Left renal pelvis (tissue), 4 donors: ENCODE measurements at places on chromosomes 16 and 17.

- DNase-seq: no peak
Measured at GRCh38 chr17:80257716-80258213, 2.9 kb upstream of the RNF213 start.

- DNase-seq: no peak
Measured at GRCh38 chr17:66834426-66834918, 445 bp upstream of the CACNG5 start.

GRCh38 chr17:7133424-7133823 is 18.8 kb upstream of the ASGR2 start:
- no peak for DNase-seq

- no peak for DNase-seq
Measured at GRCh38 chr17:82900741-82901140, 60.9 kb upstream of the ZNF750 start.

DNA sequence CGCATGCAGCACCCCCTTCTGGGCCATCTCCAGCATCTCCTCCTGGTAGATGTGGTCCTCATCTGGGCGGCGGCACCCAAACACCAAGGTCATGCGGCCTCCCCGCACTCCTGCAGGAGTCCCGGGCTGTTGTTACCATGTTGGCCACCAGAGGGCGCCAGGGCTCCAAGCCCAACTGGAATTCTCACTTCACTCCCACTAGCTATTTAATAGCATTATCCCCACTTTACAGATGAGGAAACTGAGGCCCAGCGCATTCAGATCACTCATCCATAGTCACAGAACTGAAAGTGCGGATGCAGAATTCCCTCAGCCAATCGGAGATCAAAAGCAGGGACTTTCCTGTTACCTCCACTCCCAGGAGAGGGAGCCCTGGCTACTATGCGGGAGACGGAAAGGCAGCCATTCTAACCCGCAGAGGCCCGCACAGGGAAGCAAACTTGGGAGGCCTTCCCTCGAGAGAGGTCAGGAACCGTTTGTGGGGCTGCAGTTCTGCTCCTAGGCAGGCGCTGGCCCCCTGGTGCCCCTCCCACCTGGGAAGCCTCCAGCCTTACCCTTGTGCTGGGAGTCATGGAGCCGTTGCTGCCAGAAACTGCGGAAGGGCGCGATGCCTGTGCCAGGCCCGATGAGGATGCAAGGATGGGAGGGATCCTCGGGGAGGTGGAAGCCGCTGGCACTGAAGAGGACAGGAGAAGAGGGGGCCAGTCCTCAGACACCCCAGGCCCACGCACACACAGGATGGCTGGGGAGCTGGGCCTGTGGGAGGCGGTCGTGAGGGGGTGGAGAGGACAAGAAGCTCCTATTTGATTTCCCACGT is 40.1 kb downstream of the NOS2 start:
- DNase-seq: no peak

- DNase-seq: no peak
Measured at GRCh38 chr16:19505600-19506303, 16.1 kb downstream of the GDE1 start.

DNA sequence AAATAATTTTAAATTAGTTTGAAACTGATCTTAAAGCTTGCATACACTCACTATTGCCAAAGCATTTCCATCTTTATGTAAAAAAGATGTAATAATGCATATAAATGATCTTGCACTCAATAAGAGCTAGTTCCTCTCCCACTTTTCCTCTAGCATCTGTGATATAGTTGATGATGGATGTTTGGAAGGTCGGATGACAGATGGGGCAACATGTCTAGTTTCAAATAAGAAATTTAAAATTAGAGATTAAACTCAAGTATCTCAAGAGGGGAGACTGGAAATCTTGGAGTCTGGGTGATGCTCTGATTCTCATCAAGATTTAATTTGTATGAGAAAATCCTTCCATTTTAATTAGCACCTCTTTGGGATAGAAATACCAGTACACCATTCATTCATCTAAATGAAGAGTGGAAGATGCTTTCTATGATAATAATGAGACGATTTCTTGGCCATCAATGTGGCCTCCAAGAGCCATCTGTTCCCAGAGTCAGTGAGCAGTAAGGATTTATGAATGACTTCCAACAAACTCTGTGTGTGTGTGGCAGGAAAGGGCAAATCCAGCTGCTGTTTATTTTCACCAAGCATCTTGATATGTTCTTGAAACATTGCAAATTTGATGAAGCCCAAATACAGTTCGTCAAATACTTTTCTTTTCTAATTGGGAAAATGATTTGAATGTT is 616.3 kb upstream of the CDH8 start:
- DNase-seq: no peak

DNA sequence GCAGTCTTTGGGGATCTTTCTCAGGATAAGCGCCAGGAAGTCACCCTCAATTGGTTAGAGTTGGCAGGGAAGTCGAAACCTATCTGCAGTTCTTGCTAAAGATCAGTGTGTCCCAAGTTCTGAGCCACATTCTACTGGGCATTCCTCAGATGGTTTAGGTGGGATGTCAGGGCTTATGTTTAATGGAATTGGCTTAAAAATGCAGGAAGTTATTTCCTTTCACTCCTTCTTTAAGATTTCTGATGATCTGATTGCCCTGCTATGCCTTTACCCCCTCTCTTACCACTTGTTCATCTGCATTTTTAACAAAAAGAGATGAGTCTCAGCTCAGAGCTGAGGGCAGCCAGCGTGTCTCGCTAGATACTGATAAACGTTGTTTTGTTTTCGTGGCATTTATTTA is 30.8 kb downstream of the FOXL1 start:
- no peak for DNase-seq

DNA sequence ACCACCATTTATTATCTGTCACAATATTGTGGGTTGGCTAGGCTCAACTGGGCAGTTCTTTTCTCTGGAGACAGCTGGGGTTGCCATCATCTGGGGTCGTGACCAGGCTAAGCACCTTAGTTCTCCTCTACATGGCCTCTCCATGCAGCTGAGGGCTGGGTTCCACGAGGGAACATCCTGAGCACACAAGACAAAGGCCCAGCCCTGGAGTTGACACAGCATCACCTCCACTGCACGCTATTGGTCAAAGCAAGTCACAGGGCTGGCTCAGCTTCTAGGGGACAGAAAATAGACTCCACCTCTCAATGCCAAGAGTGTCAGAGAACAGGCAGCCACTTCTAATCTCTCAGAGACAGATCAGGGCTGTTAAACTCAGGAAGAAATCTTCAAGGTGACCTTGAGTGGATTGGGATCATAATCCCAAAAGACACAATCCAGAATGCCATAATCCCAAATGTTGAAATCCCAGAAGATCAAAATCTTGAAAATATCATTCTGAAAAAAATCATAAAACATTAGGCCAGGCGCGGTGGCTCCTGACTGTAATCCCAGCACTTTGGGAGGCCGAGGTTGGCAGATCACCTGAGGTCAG is 13.0 kb upstream of the USP10 start:
- no peak for DNase-seq

- no peak for DNase-seq
Measured at GRCh38 chr16:85420501-85421337, 192.4 kb upstream of the GSE1 start.

GRCh38 chr16:19114359-19115147 is 789 bp downstream of the ITPRIPL2 start:
- no peak for DNase-seq

- no peak for DNase-seq
Measured at GRCh38 chr17:14621826-14622614, 321.1 kb downstream of the HS3ST3B1 start.

DNA sequence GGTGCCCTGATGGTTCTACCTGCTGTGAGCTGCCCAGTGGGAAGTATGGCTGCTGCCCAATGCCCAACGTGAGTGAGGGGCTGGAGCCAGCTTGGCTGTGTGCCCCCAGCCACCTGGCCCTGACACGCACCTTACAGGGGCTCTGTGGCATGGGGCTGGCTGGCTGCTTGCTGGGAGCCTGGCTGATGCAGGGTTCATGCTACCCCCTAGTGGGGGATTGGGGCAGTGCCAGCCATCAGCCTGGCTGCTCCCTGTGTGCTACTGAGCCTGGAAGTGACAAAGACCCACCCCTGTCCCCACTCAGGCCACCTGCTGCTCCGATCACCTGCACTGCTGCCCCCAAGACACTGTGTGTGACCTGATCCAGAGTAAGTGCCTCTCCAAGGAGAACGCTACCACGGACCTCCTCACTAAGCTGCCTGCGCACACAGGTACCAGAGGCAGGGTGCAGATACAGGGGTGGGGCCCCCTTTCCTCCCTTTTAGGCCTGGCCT is 5.7 kb downstream of the GRN start:
- DNase-seq: no peak

DNA sequence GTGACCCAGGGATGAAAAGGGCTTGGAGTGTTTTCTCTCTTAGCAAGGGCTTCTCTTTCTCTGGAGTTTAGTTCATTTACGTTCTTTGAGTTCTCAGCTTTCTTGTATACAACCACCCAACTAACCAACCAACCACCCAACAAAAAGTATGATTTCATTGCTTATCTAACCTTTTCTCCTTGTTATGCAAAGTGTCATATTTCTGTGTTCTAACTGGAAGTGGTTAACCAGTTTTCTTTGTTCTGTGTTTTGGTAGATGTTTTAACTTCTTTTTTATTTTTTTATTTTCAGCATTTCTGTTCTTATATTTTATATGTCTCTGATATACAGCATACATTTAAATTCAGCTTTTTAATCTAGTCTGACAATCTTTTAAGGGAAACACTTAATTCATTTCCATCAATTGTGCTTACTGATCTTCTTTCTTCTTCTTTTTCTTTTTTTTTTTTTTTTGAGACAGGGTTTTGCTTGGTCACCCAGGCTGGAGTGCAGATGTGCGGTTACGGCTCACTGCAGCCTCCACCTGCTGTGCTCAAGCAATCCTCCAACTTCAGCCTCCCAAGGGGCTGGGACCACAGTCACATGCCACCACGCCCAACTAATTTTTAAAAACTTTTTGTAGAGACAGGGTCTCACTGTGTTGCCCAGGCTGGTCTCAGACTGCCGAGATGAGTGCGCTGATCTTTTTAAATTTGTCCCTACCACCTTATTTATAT is 29.6 kb downstream of the NLK start:
- DNase-seq: no peak

DNA sequence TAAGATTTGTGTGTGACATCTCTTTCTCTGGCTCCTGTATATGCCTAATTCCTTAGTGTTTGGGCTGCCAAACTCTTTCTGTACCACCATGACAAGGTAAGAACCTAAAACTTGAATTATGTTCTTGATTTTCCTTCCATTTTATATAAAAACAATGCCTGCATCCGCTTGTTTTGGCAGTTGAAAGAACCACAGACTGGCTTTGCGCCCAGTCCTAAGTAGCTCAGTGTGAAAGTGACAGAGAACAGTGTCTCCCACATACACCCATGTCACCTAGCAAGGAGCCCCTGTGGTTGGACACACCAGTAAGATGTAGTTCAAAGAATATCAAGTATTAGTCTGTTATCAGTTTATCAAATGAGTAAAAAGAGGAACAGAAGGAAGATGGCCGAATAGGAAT is 40.7 kb upstream of the SLC6A2 start:
- no peak for DNase-seq

GRCh38 chr16:28326881-28327610 is 34.7 kb downstream of the SBK1 start:
- no peak for DNase-seq

DNA sequence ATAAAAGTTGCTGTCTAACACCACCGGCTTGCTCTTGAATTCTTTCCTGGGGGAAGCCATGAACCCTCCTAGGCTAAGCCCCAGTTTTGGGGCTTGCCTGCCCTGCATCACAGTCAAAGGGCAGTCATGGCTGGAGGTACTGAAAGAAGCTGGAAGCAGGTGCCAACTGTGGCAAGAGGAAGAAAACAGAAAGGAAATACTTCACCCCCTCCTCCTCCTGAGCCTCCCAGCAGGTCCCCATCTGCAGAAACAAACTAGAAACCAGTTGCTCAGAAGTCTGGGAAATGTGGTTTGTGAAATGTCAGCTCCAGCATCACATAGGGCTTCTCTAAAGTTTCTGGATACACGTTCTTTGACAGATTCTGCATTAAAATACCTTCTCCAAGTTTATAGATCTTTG is 150.0 kb upstream of the PSMD7 start:
- no peak for DNase-seq

GRCh38 chr17:49549691-49550678 is 25.7 kb upstream of the NXPH3 start:
- no peak for DNase-seq

DNA sequence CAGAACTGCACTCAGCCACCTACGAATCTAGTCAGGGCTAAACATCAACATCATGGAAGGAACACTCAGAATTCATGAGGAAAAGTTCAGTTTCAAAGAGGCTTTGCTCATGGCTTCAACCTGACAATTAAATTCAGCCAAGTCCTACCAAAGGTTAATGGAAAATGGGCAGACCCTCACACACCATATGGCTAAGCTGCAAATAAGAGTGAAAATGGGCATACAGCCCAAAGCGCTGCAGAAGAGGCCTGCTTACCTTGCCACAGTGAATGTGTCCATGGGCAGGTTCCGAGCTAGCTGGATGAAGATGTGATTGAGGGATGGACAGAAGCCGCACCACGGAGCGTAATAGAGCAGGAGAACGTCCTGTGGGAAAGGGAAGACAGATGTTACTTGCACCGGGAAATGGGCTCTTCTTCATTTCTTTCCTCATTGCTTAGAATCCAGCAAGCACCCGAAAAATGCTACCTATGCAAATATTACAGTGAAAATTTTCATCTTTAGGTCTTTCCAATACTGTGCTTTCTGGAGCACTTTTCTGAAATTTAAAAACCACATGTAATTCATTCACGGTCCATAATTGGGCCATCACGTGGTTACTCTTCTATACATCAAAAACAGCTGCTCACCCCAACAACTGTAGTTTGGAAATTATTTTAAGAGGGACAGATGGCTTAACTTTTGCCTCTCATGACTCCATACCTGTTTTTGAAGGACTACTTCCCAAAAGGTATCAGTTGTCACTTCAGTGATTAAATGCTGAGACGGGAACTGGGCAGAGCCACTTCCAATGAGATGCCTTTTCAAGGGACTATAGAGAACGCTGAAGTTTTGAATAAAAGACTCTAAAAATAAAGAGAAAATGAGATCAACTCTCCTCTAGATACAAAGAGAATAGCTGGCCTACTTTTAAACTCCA is 19.6 kb downstream of the SNN start:
- no peak for DNase-seq

- DNase-seq: peak; percentile 72
Measured at GRCh38 chr16:68328151-68328859, 17.5 kb downstream of the PRMT7 start.
